AG10803 (cell line): ENCODE measurements at places on chromosomes 11 and 22.

DNA sequence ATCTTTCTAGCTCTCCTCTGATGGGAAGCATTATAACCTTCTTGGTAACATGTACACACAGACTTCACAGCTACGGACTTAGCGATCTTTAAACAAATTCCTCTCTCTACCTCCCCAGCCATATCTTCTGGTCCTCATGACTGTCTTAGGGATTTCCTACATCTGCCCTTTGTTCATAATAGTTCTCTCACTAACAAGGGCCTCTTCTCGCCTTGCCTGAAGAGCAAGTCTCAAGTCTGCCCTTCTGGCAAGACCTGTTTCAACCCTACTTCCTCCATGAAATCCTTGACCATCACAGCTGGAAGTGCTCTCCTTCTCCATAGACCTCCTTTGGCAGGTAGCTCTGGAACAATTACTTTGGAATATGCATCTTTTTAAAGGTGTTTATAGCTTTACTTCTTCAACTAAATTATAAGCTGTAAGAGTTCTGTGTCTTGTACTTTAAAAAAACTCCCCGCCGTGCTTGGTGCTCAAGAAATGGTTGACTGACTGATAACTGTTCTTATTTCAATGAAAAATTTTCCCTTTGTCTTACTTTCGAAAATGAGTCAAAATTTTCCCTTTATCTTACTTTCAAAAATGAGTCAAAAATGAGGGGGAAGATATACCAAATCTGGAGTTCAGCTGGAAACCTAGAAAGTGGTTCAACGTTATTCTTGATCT, 34.7 kb downstream of the SNX19 start:
- DNase-seq, result no peak

- peak; percentile 97 for DNase-seq
These were observed 781 bp upstream of the TEF start for GRCh38 chr22:41380993-41381328.

GRCh38 chr22:34587357-34588356, 478.3 kb upstream of the ISX start:
- DNase-seq, result no peak

GRCh38 chr22:32589007-32589406, 114.4 kb downstream of the FBXO7 start:
- DNase-seq, result peak; percentile 46

GRCh38 chr11:110134110-110134509, 40.9 kb downstream of the ZC3H12C start:
- no peak for DNase-seq

- DNase-seq, result no peak
These were observed 55.2 kb downstream of the PDE3B start for GRCh38 chr11:14698771-14699170.

- no peak for DNase-seq
These were observed 21.0 kb downstream of the SLC22A12 start for GRCh38 chr11:64611869-64612646.

- DNase-seq, result peak; percentile 73
These were observed 20.3 kb downstream of the CLPB start for GRCh38 chr11:72413914-72414628.

DNA sequence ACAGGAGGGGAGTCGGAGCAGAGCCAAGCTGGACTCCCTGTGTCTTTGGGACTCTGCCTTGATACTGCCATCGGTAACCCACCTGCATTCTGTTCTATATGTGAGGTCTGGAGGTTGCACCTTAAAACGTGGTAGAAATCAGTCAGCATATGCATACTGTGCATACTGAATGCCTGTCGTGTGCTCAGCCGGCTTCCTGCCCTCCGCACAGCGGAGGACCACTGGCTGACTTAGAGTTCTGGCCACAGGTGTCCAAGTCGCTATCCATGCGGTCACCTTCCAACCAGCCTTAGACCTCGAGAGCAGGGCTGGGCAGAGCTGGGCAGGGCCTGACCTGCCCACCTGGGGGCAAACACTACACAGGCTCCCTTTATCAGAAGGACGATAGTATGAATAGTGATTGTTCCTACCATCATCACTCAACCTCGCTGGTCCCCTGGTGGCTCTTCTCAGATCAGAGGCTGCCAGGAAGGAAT, 3.8 kb downstream of the TBC1D10C start:
- DNase-seq, result no peak

DNA sequence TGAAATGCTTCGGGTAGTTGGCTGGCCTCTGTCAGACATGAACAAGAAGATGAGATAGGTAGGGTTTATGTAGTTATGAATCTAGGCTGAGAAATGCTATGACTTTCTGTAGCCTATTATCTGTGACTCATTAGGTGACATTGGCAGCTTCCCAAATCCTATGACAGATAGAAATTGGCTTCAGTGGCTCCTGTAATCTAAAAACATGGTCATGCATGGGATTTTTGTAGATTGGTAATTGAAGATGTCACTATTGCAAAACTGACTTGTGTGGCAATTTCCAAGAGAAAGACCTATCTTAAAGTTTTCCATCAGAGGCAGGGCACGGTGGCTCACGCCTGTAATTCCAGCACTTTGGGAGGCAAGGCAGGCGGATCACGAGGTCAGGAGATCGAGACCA, 29.4 kb upstream of the GRIK4 start:
- DNase-seq, result peak; percentile 23

- no peak for DNase-seq
These were observed 924.3 kb downstream of the TBC1D22A start for GRCh38 chr22:47686594-47687345.

DNA sequence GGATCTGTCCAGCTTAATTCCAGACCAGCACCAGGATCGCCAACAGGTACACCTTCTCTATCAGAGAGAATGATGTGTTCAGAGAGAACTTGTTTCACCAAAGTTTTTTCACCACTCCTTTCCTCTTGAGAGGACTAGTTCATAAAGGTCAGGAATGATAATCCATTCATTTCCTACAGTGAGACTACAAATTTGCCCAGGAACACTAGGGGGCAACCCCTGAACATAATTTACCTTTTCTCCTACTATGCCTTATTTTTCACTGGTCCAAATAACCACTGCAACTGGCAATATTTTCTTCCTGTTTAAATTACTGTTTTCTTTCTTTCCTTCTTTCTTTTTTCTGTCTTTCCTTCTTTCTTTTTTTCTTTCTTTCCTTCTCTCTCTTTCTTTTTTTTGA, 22.5 kb downstream of the CAVIN3 start:
- no peak for DNase-seq

DNA sequence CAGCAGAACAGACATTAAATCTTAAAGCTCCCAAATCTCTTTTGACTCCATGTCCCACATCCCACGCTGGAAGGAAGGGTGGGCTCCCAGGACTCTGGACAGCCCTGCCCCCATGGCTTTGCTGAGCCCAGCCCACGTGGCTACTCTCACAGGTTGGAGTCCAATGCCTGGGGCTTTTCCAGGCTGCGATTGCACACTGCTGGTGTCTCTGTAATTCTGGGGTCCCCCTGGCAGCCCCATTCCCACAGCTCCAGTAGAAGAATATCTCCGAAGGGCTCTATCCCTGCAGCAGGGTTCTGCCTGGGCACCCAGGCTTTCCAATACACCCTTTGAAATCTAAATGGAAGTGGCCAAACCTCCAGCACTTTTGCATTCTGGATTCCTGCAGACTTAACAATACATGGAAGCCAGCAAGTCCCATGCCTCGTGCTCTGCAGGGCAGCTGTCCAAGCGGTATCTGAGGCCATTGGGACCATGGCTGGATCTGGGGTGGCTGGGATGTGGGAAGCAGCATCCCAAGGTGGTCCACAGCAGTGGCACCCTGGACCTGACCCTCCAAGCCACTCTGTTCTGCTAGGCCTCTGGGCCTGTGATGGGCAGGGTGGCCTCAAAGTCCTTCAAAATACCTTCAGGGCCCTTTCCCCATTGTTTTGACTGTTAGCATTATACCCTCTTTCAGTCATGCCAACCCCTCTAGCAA, 47.9 kb upstream of the TH start:
- DNase-seq, result no peak

GRCh38 chr11:94175535-94175934, 46.9 kb downstream of the PANX1 start:
- peak; percentile 98 for DNase-seq

- DNase-seq, result peak; percentile 27
These were observed 63.4 kb downstream of the KCNJ1 start for GRCh38 chr11:128803449-128804245.

- DNase-seq, result no peak
These were observed 4.8 kb downstream of the KIAA0930 start for GRCh38 chr22:45235851-45236342.

DNA sequence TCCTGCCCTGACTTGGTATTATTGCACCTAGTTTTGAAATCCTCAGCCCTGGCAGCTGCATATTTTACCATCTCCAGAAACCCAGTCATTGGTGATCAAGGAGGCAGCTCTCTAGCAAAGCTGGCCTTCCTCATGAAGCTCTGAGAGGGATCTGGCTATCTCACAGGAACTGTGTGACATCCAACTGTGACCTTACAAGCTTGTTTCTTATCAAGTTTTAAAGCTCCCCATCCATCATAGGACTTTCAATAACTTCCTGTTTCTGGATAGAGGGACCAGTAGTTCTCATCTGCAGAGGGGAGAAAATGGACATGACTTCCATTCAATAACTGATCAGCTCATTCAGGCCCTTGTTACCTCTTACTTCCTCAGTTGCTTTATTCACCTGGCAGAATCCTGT, 18.2 kb downstream of the CALCA start:
- no peak for DNase-seq

DNA sequence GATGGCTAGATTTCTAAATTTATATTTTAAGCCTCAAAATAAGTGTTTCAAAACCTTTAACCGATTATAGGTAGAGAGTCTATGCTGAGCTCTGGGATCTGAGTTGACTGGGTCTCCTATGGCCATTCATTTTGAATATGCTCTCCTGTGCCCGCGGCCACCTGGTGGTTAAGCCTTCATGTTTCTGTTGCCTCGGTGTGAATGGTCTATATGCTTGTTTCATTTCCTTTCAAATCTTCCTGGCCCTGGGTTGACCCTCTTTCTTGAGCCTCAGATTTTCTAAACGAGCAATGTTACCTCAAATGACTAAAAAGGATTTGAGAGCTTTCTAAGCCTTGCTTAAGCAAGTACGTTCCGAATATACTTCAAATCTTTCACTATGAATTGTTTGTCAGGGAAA, 789.4 kb upstream of the KIRREL3 start:
- no peak for DNase-seq

- no peak for DNase-seq
These were observed 8.7 kb upstream of the MRPL23 start for GRCh38 chr11:1938343-1939005.

- DNase-seq, result no peak
These were observed at the start of gene APOBEC3H for GRCh38 chr22:39097098-39098020. Gene APOBEC3H, plus strand, starts transcription at chr22:39097244. Its CDS starts 3,035 bp downstream, at chr22:39100279.

- no peak for DNase-seq
These were observed 216.1 kb upstream of the ZBED5 start for GRCh38 chr11:11073996-11074395.

- peak; percentile 92 for DNase-seq
These were observed 14.5 kb downstream of the XNDC1N start for GRCh38 chr11:71913756-71914526.

DNA sequence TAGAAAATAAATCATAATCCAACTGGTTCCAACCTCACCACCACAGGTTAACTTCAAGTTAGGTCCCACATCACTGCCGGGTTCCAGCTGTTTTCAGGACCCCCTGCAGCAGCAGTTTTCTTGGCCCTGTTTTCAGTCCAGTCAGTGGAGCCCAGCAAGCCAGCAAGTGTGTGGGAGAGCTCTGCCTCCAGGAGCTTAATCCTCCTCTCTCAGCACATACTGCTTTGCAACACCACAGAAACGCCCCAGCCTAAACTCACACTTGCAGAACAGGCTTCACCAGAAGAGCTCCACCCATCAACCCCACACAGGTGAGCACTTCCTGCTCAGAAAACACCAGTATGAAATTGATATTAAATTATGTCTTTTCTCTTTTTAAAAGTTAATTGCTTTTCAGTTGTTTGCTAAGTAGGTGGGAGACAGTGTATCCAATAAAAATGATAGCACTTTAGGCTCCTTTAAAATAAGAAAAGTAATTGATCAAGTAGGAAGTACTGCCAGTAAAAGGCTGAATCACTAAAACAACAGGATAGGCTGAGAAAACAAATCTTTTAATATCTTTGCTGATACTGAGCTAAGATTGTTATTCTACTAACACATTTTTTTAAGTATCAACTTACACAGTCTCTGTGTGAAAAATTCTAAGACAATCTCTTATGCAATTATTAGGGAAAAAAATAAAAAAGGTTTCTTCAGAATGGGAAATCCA, 81.5 kb upstream of the TP53AIP1 start:
- DNase-seq, result no peak

DNA sequence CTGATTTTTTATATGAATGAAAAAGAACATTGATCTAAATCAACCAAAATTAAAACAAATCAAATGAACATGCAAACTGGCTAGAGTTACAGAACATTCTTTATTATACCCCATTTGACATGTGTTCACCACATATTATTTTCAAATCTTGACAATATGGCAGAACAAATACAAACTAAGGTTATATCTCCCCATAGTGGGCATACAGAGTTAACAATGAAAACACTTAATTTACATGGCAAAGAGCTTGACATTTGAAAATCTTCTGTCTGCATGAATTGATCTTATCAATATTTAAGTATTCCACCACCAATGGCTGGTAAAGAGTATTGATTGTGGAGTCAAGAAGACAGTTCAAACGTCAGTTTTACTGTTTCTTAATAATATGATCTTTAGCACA, 197.9 kb upstream of the ANO3 start:
- no peak for DNase-seq

GRCh38 chr22:49088801-49089791, 738.6 kb downstream of the BRD1 start:
- no peak for DNase-seq

GRCh38 chr11:105979997-105980703, 41.9 kb downstream of the MSANTD4 start:
- no peak for DNase-seq
